ENCODE measurements at places on chromosomes 13 and 19.

- DNase-seq = no peak
Observed at GRCh38 chr19:50555033-50555432, 13.2 kb downstream of the LRRC4B start.

- no peak for DNase-seq
Observed at GRCh38 chr13:61795580-61795979, 379.9 kb upstream of the PCDH20 start.

DNA sequence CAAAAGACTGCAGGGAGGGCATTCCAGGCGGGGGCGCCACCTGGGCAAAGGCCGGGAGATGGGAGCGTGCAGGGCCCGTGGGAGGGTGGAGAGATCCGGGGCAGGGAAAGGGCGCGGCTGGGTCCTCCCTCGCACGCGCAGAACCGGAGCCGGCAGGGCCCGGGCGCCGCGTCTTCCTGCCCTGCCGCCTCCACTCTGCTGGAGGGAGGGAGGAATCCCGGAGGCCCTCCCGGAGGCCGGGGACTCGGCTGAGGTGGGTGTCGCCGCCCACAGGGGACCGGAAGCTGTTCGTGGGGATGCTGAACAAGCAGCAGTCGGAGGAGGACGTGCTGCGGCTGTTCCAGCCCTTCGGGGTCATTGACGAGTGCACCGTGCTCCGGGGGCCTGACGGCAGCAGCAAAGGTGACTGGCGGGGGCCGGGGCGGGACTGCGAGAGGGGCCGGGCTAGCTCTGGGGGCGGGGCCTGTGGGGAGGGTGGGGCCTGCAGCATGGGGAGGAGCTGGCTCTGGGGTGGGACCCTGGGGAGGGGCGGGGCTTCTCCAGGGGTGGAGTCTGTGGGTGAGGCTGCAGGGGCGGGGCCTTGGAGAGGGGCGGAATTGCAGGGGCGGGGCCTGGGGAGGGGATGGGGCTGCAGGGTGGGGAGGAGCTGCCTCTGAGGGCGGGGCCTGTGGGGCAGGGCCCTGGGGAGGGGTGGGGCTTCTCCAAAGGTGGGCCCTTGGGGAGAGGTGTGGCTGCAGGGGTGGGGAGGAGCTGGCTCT lies 51.3 kb downstream of the CELF5 start:
- DNase-seq = peak; percentile 91

GRCh38 chr13:85565652-85566051 lies 233.6 kb downstream of the SLITRK6 start:
- DNase-seq = no peak

- no peak for DNase-seq
Observed at GRCh38 chr13:49604570-49604969, 19.2 kb upstream of the RCBTB1 start.

GRCh38 chr13:40141859-40142555 lies 486.5 kb downstream of the COG6 start:
- DNase-seq = no peak

- DNase-seq = no peak
Observed at GRCh38 chr13:91946498-91947070, 548.2 kb downstream of the GPC5 start.

DNA sequence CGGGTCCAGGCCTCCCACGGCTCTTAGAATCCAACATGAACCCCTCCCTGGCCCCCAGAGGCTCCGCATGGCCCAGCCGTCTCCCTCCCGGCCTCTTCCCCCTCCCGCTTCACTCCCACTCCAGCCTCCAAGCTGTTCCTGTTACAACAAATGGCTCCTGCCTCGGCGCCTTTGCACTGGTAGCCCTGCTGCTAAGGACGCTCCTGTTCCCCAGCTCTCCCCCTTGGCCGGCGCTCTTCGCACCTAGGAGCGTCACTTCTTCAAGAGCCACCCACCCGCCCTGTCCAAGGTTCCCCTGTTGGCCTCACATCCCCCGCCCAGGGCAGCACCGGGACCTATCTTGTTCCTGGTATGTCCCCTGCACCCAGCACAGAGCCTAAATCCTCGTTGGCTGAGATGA lies 9.4 kb downstream of the CCDC124 start:
- DNase-seq = no peak

GRCh38 chr13:51801631-51802099 lies 2.3 kb downstream of the DHRS12 start:
- DNase-seq = no peak

DNA sequence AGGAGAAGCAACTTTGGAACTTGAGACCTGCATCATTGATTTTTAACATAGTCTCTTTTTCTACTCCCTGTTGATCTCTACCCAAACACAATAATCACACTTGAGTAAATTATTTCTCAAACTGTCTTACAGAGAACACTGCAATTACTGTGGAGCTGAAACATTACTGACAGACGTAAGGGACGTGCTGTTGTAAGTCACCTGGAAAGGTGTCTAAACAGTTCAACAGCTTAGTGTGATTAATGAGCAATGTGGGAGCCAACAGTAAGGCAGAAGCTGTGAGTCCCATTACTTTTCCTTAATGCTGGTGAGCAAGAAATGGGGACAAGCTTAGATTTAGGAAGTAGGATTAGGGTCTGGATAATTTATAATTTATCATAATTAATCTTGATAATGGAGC lies 265.7 kb downstream of the DLEU7 start:
- DNase-seq = no peak

DNA sequence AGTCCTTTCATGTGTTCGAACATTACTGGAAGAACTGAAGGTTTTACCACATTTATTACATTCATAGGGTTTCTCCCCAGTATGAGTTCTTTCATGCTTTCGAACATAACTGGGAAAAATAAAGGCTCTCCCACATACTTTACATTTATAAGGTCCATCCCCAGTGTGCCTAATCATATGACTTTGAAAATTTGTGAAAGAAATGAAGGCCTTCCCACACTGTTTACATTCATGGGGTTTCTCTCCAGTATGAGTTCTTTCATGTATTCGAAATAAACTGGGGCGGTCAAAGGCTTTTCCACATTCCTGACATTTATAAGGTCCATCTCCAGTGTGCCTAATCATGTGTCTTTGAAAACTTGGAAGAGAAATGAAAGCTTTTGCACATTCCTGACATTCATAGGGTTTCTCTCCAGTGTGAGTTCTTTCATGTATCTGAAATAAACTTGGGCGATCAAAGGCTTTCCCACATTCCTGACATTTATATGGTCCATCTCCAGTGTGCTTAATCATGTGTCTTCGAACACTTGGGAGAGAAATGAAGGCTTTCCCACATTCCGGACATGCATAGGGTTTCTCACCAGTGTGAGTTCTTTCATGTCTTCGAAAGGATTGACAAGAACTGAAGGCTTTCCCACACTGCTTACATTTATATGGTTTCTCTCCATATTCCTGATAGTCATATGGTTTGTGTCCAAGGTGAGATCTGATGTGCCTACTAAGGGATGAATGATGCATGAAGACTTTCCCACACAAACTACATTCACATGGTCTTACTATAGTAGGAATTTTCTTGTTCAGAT lies 24.0 kb downstream of the ZNF564 start:
- no peak for DNase-seq

DNA sequence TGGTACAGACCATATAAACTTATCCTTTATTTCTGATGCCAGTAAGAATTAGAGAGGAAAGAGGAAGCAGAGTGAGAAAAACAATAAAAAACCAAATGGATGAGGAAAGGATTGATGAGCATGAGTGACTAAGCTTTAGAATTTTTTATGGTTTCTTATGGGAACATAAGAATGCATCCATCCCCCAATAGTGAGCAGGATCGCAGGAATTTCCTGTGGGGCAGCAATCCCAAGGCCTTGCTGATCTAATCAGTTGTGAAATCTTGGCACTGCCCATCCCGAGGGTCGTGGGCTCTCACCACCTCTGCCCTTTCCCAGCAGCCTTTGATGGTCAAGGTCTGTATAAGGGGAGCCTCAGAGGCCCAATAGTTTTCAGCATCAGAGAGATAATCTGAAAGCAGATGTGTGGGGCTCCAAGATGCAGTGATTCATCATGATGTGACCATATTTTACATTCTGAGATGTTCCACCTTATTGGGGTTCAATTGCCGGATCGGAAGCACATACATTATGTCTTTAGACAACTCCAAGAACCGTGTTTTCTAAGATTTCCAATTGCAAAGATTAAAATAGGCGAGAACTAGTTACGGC lies 222.1 kb downstream of the DNAJC15 start:
- no peak for DNase-seq

- peak; percentile 7 for DNase-seq
Observed at GRCh38 chr13:27533155-27533643, 82.8 kb upstream of the MTIF3 start.

GRCh38 chr19:51103926-51104341 lies 4.3 kb downstream of the CTU1 start:
- no peak for DNase-seq

- DNase-seq = no peak
Observed at GRCh38 chr13:33349288-33349985, 63.9 kb upstream of the STARD13 start.

- DNase-seq = no peak
Observed at GRCh38 chr13:59111751-59112171, 1052.0 kb downstream of the DIAPH3 start.

DNA sequence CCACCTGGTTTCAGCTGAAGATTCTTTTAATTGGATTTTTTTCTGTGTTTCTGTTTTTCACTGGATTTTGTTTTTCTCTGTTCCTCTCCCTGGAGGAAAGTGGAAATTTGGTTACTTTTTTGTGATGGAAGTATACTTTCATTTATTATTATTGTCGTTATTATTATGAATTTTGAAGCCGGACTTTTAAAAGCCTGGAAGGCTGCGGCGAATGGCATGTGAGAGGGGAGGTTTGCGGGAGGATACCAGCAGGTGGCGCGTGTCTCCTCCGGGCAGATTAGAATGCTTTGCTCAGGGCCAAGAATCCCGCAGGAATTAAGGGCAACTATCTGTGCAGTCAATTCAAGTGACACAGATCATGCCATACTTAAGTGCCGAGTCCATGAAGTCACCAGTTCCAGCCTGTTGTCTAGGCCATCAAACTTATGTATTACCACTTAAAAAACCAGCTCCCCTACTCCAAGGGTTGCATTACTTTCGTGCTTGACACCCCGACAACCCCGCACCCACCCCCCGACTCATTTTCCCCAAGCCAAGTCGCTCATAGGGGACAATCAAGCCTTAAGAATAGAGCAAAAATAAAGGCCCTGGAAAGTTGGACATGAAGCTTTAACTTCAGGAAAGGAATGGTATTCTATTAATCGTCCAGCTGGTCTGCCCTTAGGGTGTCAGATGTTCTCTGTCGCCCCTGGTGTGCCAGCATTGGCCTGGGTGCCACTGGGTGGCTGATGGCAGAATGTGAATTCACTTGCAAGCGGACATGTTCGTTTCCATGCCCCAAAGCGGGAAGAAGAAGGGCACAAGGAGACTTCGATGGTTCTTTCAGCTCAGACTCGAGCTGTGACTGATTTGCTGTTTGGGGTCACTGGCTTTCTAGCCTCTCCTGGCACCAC lies 1.3 kb upstream of the LRCH1 start:
- DNase-seq = peak; percentile 15

DNA sequence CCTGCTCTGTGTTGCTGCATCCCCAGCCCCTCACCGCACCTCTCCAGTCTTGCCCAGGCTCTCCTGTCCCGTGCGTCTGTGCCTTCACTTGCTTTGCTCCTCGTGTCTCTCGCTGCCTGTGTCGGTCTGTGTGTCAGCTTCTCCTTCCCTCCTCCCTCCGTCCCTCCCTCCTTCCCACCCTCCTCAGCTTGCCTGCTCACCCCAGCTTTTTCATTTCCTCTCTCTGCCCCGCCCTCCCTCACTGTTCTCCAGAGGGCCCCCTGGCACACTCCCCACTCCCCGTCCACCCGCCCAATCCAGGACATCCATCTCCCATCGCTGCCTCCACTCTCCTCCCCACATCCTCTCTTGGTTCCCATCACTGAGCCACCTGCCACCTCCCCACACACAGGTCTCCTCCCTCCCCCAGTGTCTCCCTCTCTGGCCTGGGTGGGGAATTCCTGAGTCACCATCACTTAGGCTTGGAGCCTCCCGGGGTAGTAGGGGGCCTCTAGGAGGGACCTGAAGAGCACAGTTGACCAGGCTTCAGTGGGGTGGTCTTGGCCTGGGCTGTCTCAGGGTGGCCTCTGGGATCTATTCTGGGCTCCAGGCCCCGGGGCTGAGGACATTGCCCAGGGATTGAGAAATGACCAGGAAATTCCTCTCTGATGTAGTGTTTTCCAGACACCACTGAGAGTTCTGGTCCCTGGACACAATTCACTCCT lies at the start of gene PTGIR:
PTGIR (minus strand) TSS at position 132 of the 704 bp plus-strand sequence. CDS start 864 bp downstream, outside the sequence.
- no peak for DNase-seq

DNA sequence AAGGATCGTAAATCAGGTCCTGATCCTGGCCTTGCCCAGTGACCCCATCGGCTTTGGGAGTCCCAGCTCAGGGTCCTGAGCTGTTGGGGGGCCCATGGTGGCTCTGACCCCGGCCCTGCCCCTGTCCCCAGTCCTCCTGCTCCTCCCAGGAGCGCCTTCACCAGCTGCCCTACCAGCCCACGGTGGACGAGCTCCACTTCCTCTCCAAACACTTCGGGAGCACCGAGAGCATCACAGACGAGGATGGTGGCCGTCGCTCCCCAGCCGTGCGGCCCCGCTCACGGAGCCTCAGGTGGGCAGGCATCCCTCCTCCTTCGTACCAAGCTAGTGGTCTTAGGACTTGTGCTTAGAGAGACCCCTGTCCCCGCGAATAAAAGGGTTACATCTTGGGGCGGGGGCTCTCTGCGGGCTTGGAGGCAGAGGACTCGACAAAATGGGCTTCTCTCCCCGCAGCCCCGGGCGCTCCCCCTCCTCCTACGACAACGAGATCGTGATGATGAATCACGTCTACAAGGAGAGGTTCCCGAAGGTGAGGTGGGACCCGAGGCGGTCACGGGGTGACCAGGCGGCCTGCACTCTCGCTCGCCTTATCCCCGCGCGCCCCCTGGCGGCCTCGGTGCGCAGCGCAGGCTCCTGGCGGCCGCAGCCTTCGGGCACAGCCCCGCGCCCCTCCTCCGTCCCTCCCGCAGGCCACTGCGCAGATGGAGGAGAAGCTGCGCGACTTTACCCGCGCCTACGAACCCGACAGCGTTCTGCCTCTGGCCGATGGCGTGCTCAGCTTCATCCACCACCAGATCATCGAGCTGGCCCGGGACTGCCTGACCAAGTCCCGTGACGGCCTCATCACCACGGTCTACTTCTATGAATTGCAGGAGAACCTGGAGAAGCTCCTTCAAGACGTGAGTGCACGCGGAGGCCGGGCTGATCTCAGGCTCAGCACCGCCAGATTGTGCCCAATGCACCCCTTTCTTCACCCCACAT lies 9.1 kb downstream of the MAST1 start:
- peak; percentile 69 for DNase-seq

- DNase-seq = no peak
Observed at GRCh38 chr13:113821847-113822246, 42.0 kb downstream of the GAS6 start.

- DNase-seq = no peak
Observed at GRCh38 chr13:23946900-23947299, 49.6 kb upstream of the C1QTNF9B start.

GRCh38 chr13:57787058-57787791 lies 155.7 kb downstream of the PCDH17 start:
- DNase-seq = no peak

- no peak for DNase-seq
Observed at GRCh38 chr13:32595306-32595705, 9.1 kb downstream of the PDS5B start.
